ENCODE measurements at places on chromosomes 12 and 14.
A peak's percentile ranks its signal among the peaks of the same experiment; 100 is the strongest.

DNA sequence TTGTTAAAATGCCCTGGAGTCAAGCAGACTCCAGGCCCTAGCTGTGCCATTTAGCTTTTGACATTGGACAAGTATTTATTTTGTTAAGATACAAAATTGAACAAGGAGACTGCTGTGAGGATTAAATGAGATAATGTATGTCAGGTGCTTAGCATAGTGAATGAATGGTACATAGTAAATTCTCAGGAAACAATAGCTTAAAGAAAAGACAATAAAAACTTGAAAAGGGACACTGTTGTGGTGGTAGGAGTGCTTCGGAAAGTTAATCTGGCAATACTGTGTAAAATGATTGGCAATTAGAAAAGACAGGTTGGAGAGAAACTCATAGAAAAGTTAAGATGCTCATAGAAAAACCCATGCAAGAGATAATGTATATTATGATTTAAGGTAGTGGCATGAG, 19.7 kb downstream of the PALS1 start:
- DNase-seq = no peak

DNA sequence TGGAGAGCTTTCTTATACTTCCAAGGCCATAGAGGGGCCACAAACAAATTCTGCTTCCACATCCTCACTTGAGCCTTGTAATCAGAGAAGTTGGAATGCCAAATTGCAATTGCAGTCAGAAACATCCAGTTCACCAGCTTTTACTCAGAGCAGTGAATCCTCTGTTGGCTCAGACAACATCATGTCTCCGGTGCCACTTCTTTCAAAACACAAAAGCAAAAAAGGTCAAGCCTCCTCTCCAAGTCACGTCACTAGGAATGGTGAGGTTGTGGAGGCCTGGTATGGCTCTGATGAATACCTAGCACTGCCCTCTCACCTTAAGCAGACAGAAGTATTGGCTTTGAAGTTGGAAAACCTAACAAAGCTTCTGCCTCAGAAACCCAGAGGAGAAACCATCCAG, 217.1 kb downstream of the AKAP6 start:
- no peak for DNase-seq

GRCh38 chr14:59869381-59870255, 958 bp downstream of the RTN1 start:
- no peak for DNase-seq

- no peak for DNase-seq
These were observed 212.0 kb downstream of the PTPRO start for GRCh38 chr12:15534322-15534721.

DNA sequence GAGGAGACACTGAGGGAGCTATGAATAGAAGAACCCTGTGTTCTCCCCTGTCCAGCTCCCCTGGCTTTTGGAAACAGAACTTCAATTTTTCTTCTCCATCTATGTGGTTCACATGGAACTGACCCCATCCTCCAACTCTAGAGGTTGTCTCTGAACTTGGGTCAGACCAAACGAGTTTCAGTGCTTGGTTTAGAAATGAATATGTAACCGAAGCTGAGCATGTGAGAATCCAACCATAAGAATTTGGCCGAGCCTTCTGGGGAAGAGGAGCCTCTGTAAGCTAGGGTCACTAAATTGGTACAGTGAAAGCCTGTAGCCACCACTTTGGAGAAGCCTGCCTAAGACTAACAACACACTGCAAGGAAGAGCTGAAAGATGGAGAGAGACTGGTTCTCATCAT, 464.4 kb downstream of the ZFP36L1 start:
- DNase-seq = no peak

GRCh38 chr14:24463017-24463883, 20.7 kb upstream of the SDR39U1 start:
- no peak for DNase-seq

DNA sequence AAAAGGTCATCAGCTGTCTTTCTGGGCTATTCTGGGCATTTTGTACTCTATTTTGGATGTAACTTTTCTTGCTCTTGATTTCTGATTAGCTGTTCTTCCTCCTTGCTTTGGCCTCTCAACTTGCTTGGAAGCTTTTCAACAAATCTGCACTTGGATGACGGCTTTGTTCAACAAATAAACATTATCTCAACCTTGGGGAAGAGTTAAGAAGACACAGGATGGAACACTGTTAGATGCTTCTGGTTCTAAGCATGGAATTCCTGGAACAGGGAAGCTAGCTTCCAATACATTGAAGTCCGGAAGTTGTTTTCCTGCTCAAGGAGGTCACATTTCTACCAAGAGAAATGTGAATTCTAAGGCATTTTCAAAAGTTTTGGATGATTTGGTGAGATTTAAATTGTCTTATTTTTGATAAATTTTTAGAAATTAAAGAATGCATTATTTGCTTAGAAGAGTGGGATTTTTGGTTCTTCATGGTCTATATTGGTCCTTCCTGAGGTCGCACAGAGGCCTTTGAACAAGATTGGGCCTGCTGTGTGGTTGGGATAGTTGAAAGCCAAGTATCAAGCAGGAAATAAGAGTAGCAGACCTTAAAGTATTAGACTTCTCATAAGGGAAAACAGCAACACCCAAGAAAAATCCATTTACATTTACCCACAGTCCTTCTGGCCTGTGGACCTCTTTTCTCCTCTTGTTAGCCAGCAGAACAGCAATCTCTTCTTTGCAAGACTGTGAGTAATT, 59.2 kb downstream of the PPFIBP1 start:
- no peak for DNase-seq

GRCh38 chr12:68745376-68745903, 536 bp upstream of the SLC35E3 start:
- DNase-seq = no peak

- no peak for DNase-seq
These were observed 1.5 kb downstream of the SYNE2 start for GRCh38 chr14:63854330-63854729.

DNA sequence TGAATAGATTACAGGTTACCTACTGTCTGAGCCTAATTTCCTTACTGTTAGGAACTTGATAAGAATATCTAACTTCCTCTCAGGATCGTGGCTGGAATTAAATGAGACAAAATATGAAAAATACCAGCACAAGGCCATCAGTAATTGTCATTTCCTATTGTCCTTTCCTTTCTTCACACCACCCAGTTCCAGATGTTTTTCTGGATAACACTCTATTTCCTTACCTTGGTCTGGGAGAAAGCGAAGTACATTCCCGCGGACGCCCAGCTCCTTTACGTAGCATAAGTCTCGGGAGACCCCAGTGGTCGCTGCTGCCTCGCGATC, 376 bp downstream of the GDF3 start:
- DNase-seq = no peak

- peak; percentile 80 for DNase-seq
These were observed 57.6 kb downstream of the ACADS start for GRCh38 chr12:120783197-120783596.

DNA sequence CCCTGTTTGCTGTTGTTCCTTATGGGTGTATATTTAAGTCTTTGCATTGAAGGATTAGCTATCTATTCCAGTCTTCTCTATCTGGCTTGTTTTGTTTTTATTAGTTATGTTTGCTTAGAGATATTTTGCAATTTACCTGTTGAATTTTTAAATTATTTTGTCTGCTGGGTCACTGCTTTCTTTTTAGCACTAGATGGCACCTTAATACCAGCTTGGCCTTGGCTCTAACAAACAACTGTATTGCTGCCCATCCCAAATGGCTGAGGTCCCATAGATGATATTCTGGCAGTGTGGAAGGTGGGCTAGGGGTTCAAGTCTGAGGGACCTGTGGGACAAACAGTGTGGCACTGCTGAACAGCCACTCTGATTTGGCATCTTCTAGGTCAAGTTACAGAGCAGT, 144.0 kb upstream of the FBXO33 start:
- DNase-seq = no peak

DNA sequence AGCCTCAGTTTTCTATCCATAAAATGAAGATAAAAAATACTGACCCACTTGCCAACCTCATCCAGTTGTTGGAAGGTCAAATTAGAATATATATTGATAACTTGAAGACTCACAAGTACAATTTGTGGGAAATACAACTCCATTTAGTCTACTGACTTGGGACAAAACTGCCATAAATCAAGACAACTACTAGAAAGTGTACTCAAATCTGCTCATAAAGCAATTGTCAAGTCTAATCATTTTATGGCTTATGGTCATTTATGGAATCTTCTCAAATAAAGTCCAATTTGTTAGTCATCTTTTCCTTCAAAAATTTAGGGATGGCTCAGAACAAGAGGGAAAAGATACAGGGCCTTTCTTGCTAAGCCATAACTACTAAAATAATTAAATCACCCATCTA, 7.0 kb downstream of the BTG1 start:
- no peak for DNase-seq

DNA sequence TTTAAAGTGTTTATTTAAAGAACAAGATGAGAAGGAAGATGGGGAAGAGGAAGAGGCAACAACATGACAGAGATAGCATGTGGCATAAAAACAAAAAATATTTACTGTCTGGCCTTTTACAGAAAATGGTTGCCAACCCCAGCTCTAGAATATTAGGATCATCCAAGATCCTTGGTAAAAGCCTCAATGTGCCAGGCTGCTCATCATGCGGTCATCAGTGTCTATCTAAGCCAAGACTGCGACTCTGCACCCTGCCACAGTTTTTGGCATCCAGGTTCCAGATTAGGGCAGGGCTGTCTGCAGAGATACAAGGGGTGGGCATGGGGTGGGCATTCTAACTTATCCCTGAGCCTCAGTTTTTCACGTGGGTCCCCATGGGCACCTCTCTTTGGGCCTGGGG, 46.9 kb upstream of the CNTN1 start:
- DNase-seq = no peak

- peak; percentile 34 for DNase-seq
These were observed 107.6 kb downstream of the MGAT4C start for GRCh38 chr12:86148612-86149011.

DNA sequence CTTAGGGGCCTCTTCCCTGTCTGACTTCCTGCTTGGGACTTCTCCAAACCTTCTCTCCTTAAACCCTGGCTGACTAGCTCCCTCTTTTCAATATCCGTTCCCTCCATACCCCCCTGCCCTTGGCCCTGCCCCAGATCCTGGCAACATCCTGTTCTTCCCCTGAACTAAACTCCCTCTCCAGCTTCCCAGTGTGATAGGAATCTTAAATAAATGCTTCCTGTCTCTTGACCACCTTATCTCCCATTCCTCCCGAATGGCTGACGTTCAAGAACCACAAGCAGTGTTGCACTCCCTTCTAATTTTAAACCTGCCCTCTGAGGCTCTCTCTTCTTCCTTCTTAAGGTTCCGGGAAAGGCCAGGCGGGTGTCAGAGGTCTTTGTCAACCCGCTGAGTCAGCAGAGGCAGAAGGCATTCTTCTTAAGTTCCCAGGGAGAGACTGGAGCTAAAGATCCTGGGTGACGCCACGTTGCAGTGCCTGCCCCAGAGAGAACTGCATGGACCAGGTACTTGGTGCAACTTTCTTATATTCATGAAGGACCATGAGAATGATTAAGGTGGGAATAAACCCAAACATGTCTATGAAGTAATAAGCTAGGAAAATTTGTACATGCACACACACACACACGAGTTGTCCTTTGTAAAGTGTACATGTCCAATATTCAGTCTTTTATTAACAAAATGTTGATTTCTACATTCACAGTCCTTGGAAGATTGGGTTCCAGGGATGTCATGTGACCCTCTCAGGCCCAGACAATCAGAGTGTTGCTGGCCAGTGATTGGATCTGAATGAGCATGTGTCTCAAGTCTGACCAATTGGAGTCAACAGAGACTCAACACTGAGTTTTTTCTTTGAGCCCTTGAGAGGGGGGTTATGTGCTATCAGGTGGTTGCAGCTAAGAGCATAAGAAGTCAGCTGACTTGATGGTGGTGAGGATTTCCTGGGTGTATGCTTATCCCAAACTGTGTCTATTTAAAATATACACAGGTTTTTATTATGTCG, 420.2 kb upstream of the TBX3 start:
- DNase-seq = no peak

GRCh38 chr12:1203735-1204019, 212.7 kb downstream of the ERC1 start:
- no peak for DNase-seq

GRCh38 chr12:96521895-96522682, 32.7 kb downstream of the CFAP54 start:
- no peak for DNase-seq

GRCh38 chr12:113591480-113591974, 119.9 kb upstream of the LHX5 start:
- no peak for DNase-seq

GRCh38 chr14:89165189-89166181, 251.5 kb downstream of the FOXN3 start:
- DNase-seq = no peak

- DNase-seq = no peak
These were observed 117.3 kb upstream of the NAP1L1 start for GRCh38 chr12:76201758-76202157.

DNA sequence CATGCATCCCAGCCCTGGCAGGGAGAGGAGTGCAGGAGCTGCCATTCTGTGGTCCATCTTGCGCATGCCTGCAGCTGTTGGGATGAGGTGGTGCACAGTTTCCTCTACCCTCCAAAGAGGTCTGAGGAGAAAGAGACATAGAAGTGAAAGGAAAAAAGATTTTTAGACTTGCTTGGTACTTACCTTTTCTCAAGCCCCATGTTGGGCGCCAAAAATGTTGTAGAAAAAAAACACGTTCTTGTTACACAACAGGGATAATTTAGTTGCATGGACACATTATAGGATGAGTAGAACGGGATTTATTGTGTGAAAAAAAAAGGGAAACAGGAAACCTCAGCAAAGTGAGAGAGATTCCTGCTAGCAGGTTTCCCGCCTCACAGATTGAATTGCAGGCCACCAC, 244.4 kb upstream of the GARIN2 start:
- DNase-seq = peak; percentile 35

DNA sequence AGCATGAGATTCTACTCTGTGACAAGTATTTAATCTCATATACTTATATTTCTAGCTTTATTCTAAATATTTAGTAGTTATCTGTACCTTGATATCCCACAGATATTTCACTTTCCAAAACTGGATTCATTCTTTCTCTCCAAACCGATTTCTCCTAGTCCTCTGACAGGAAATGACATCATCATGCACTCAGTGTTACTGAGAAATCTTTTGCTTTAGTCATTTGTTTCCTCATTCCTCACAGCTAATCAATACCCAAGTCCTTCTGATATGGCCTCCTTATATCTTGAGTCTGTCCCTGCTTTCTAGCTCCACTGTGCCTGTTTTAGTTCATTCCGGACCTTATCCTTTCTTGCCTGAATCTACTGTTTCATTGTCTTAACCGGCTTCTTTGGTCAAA, 39.4 kb upstream of the E2F7 start:
- peak; percentile 47 for DNase-seq

- peak; percentile 100 for DNase-seq
These were observed 47.4 kb downstream of the CALM1 start for GRCh38 chr14:90444077-90444696.
